ENCODE measurements at places on chromosomes 12 and 14. TPM values are rescaled to one million over a fixed set of nuclear protein-coding genes. Genes with fewer than 3 reads are reported as not detected.

DNA sequence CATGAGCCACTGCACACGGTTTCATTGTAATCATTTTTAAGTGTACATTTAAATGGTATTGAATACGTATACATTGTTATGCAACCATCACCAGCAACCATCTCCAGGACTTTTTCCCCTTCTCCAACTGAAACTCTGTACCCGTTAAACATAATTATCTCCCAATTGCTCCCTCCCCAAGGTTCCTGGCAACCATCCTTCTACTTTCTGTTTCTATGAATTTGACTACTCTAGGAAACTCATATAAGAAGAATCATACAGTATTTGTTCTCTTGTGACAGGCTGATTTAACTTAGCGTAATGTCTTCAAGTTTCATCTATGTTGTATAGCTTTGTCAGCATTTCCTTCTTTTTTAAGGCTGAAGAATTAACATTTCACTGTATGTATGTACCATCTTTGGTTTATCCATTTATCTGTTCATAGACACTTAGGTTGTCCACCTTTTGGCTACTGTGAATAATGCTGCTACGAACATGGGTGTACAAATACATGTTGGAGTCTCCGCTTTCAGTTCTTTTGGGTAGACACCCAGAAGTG is 223.1 kb downstream of the EFCAB11 start:
- no peak for DNase-seq

The C14orf132 gene
- total RNA-seq, result 63.1 TPM

The LMNTD1 gene
- total RNA-seq, result not detected

The CLEC1A gene
- total RNA-seq, result 15.0 TPM

The CLEC1B gene
- total RNA-seq, result not detected

The IAPP gene
- total RNA-seq, result not detected

The TAS2R42 gene
- not detected for total RNA-seq

Data from upper lobe of right lung (tissue), 1 donor.